ENCODE measurements at places on chromosomes 2 and 18.

GRCh38 chr2:197445746-197446145 is 7.6 kb upstream of the COQ10B start:
- no peak for DNase-seq

- DNase-seq = no peak
These were observed 201.3 kb upstream of the FSHR start for GRCh38 chr2:49355611-49356010.

GRCh38 chr2:234189230-234189629 is 138.7 kb downstream of the SPP2 start:
- DNase-seq = no peak

- no peak for DNase-seq
These were observed 565.5 kb downstream of the CCDC85A start for GRCh38 chr2:56749152-56749752.

DNA sequence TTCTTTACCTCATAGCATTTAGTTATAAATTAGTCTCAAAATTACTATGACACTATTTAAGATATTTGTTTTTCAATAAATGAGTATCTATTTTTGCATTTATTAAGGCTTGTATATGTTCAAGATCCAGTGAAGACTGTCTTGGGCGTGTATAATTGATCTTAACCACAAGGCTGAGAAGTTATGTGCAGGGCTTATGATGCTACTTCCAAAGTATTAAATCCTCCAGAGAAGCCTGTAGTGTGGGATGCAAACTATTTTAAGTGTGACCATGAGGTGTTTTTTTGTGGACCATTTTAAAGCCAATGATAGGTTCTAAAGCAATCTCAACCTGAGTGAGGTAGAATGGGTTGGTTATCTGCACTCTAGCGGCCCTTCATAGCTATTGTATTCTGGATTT is 219.9 kb downstream of the ZNF407 start:
- DNase-seq = no peak

- no peak for DNase-seq
These were observed 146.6 kb downstream of the RDH14 start for GRCh38 chr2:18413676-18414396.

- no peak for DNase-seq
These were observed 370.8 kb downstream of the OSR1 start for GRCh38 chr2:18987592-18988073.

- no peak for DNase-seq
These were observed 36.6 kb downstream of the LYPD6B start for GRCh38 chr2:149075105-149075504.

GRCh38 chr2:58057707-58058530 is 11.3 kb downstream of the VRK2 start:
- DNase-seq = no peak

DNA sequence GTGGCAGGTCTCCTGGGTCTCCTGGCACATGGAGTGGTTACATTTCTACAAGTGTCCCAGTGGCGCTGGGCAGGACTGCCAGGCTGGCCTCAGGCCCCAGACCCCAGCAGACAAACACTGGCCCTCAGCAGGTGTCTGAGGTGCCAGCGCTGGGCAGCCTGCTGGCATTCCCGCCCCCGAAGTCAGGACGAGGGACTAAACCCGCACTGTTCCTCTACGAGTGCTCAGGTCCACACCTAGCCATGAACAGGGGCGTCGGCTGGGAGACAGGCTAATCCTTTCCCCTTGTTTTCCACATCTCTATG is 12.8 kb downstream of the SNED1 start:
- DNase-seq = no peak

GRCh38 chr2:187081461-187081860 is 232.5 kb upstream of the ZSWIM2 start:
- DNase-seq = no peak

- DNase-seq = no peak
These were observed 20.5 kb upstream of the RPL37A start for GRCh38 chr2:216478151-216478550.

DNA sequence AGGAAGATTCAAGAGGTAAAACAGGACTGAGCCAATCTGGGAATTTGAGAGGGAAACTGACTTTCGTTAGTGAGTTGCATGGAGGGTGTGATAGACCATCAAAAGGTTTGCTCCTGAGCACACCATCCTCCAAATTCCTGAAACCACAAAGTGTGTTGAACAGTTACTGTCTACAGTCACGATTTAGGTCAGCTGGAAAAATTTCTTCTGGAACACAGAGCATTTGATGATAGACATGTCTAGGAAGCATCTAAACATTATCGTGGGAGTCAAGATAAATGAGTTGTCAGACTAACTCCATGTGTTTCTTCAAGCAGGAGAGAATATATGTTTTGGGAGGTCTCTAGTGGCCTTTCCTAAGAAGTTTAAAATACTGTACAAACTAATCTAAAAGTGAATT is 449.4 kb upstream of the SLC14A2 start:
- DNase-seq = no peak

DNA sequence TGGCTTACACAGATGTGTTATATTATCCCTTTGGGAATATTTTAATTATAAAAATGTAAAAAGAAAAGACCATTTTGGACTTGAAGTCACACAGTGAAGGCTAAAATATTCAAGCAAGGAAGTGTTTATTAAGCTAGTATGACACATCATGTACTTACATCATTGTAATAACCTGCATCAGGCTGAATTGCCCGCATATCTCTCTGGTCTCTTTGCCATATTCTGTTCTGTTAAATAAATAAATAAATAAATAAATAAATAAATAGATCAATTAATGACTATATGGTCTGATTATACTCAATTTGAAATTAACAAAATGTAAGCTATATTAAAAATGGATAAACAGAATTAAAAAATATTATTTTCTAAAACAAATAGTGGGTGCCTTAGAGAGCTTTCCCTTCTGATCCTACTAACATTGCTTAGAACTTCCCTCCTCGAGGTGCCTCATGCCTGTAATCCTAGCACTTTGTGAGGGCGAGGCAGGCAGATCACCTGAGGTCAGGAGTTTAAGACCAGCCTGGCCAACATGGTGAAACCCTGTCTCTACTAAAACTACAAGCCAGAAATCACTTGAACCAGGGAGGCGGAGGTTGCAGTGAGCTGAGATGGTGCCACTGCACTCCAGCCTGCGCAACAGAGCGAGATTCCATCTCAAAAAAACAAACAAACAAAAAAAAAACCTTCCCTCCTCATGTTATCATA is 42.0 kb downstream of the WDR33 start:
- DNase-seq = no peak

GRCh38 chr2:190792956-190793888 is 87.4 kb upstream of the GLS start:
- DNase-seq = no peak

DNA sequence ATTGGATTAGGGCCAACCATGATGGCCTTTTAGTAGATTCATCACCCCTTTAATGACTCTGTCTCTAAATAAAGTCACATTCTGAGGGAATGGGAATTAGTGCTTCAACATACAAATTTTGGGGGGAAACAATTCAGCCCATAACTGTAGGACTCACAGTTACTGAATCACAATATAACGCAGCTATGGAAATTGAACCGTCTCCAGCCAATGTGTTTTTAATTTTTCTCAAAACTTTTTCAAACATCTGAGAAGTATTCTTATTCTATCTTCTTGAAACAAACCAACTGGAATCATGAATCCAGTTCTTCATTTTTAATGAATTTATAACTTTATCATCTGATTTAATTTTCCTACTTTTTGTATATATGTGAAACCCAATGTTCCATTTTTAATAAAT is 373.1 kb upstream of the SYT4 start:
- no peak for DNase-seq

DNA sequence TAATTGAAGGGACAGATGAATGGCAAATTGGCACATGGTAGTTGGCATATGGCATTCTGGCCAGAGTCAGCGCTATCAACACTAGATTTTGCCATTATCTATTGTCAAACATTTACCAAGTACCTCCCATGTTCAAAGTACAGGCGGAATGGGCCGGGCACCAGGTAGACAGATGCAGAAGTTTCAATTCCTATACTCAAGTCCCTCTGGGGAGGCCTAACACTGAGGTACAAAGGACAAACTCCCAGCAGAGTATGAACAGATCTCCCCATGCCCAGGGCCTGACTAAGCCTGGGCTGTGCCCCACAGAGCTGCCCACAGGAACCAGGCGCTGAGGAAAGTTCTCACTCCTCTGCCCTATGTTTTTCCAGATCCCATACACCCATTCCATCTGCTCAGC is 257.5 kb upstream of the KLHL29 start:
- no peak for DNase-seq

DNA sequence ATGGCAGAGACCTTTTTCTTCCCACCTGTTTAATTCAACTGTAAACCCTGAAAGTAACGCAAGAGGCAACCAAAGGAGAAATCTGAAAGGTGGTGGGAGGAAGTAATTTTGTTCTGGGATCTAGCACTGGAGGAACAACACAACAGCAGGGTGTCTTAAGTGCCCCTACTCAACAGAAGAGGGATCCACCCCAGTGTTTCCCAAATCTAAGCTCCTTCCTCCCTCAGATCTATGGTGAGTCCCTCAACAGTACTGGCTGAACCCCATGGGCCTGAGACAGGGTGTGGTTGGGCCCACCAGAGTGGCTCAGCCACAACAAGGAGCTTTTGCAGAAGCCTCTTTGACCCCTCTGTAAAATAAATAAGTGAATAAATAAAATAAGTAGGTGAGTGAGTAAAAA is 790.3 kb downstream of the ERBB4 start:
- DNase-seq = no peak

GRCh38 chr18:52489396-52490306 is 149.7 kb downstream of the DCC start:
- no peak for DNase-seq

- no peak for DNase-seq
These were observed 198.2 kb downstream of the RNF144A start for GRCh38 chr2:7115364-7115763.

DNA sequence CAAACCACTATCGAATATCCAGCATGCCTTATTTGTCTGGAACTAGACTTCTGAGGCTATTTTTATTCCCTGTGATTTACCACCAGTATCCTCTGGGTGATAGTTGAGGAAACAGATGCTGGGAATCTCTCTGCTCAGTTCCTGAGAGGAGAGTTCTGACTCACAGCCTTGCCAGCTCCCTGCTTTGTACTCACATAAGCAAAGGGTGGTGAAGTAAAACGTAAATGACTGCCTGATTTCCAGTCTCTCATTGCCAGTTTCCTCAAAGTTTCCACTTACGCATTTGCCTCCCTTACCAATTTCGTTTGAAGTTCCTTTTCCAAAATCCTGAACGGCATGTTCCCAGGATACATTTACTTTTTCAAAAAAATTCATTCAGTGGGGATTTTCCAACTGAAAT is 69.2 kb upstream of the HNRNPA3 start:
- no peak for DNase-seq

DNA sequence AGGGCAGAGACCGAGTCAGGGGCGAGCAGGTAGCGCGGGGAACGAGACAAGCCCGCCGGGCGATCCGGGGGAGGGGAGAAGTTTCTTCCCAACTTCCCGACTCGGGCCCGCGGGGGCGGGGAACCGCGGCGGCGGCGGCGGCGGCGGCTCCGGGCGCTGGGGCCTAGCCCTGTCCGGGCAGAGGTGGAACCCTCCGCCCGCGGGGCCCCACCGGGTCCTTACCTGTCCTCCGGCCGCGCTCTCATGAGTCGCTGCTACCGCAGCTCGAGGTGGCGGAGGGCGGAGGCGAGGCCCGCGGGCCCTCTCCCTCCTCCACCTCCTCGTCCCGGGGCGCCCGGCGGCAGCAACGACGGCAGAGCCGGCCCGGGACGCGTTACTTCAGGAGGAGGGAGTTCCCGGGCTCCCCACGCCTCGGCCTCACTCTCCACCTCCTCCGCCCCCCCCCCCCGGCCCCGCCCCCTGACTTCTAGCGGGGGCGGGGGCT is at the start of gene YES1:
Gene YES1 (minus strand): TSS at position 351 of the 484 bp plus-strand sequence. CDS start 55,415 bp downstream, outside the sequence.
- DNase-seq = no peak

DNA sequence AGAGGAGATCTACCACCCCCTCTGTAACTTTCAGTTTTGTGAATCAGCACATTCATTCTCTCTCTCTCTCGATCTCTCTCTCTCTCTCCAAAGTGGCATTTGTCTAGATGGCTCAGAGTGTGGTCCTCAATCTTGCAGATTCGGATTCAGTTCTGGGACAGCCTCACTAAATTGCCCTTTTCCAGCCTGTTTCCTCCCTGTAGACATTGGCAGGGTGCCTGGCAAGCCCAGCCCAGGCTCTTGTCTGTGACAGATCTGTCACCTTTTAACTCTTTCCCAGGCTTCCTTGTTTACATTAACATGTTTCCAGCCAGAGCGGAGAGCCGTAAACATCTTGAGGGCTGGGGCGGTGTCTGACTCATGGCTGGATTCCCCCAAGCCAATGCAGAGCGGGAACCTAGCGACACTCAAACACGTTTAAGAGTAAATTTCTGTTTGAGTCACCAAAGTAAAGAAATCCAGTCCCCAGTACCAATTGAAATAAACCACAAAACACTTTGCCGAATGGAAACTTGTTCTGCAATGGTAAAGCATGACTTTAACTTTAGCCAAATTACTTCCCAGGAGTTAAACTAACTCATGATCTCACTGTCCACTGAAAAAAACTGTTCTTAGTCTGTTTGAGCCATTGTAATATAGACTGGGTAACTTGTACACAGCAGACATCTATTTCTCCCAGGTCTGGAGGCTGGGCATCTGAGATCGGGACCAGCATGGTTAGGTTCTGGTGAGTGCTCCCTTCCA is 6.6 kb upstream of the CYP27C1 start:
- DNase-seq = peak; percentile 59

DNA sequence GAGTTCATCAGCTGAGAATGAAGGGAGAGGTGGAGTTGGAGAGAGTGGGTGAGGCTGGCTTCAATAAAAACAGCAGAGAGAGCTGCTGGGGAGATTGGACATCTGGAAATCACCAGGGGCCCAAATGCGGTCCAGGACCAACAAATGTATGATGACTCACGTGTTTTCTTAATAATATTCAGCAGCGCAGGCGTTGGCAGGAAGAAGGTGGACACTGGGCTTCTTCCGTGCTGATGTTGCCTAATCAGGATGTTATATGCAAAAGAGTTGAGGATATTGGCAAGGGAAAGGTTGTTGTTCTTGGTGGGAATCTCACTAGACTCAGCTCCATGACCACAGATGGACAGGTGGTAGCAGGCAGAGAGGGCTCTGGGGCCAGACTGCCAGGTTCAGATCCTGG is 12.8 kb upstream of the PLA2R1 start:
- no peak for DNase-seq

- DNase-seq = no peak
These were observed 550.1 kb downstream of the SPAG16 start for GRCh38 chr2:213834331-213834730.

DNA sequence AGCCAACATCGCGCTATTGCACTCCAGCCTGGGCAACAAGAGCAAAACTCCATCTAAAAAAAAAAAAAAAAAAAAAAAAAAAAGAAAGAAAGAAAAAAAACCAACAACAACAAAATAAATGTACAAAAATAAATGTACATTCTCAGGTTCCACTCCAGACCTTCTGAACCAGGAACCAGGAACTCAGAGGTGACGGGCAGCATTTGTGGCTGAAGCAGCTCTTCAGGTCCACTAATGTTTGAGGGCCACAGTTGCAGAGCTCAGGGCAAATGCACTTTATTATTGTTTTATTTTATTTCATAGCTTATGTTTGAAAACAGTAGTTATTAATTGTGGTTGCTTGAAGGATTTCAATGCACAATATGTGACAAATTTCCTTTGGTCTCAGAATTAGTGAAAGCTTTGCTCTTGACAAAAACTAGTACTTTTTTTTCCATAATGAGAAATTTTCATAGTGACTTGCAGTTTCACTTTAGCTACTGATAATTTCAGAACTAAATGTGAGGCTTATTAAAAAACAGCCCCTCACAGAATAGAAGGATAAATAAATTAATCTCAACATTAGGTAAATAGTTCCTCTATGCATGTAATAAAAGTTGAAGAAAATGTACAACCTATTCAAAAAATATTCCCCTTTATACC is 378.4 kb upstream of the SPHKAP start:
- no peak for DNase-seq
